ENCODE measurements at places on chromosomes 3 and 15. TPM values are rescaled to one million over a fixed set of nuclear protein-coding genes. Genes with fewer than 3 reads are reported as not detected.

DNA sequence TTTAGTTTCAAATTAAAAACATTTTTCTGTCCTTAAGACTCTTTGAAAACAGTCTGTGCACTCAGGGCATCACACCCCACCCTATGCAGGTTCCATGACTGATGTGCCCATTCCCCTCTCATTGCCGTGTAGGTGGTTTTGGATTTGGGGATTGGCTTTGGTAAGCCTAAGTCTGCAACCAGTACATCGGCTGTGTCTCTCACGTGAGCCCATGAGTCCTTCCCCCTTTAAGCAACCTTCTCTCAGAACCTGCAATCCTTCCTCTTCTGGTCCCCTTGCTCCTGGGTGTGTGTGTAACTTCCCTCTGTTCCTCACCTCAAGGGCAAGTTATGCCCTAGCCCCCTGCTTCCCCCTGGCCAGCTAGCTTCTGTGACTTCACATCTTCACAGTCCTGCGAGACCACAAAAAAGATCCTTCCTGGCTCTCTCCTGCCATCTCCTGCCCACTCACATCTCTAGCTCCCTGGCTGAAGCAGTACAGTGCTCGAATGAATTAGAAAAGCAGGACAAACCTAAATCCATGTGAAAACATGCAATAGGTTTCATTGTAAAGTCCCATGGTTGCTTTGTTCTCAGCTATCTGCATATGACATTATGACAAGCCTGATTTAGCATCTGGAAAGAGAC is 126.7 kb downstream of the UACA start:
- DNase-seq = peak; percentile 50

- DNase-seq = no peak
These were observed 70.8 kb upstream of the KLF13 start for GRCh38 chr15:31255732-31256377.

SHF gene
- 7.3 TPM for total RNA-seq

- no peak for DNase-seq
These were observed 24.4 kb downstream of the FAN1 start for GRCh38 chr15:30928076-30928475.
